ENCODE measurements at places on chromosomes 1 and 21. TPM values are rescaled to one million over a fixed set of nuclear protein-coding genes. Genes with fewer than 3 reads are reported as not detected.
A peak's percentile ranks its signal among the peaks of the same experiment; 100 is the strongest.

DNA sequence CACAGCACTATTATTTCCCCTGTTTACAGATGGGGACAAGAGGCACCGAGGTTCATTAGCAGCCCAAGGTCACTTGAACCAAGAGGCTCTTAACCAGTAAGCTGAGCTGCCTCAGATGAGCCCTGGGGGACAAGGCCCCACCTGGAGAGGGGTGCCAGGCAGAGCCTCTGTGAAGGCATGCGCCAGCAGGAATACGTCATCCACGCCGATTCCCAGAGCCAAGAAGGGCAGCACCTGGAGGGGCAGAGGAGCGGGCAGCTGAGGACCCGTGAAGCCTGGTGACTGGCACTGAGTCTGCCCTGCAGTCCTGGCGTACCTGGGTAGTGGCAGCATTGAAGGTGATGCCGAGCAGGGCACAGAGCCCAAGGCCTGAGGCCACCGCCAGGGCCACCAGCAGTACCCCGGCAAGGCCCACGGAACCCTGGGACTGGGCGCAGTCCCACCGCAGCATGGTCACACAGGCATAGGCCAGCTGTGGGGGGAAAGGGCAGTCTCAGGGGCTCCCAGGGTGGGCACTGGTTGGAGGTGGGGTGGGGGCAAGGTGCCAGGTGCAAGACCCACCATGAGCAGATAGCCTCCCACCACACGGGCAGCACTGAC is 14.1 kb downstream of the PTCH2 start:
- DNase-seq, result no peak

DNA sequence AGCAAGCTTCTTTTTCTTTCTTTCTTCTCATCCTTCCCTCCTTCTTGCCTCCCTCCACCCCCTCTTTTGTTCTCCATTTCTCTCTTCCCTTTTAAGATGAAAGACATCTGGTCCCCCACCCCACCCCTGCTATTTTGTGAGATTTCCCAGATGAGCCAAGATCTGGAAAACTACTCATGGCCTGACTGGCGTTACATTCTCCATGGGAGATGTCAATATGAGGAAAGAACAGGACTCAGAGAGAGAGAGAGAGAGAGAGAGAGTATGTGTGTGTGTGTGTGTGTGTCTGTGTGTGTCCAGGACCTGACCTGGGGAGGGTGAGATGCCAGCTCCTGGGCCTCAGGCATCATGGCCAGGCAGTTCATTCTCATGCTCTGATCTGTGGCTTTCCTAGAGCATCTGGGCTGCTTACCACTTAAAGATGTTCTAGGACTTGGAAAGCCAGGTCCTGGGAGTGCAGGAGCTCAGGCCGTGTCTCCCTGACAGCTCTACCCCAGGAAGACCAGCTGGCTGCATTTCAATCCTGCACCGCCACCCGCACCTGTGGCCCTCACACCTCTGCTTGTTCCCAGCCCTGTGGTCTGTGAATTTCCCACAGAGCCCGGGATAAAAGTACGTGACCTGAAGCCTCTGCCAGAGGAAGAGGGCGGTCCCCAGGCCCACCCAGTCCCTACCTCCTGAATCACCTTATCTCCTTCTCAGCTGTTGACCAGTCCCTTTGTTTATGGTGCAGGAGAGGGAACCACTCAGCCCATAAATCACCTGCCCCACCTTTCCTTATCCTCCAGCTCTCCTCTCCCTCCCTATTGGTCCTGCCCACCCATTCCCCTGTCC is 3.2 kb upstream of the BEST4 start:
- no peak for DNase-seq

- peak; percentile 84 for DNase-seq
Observed at GRCh38 chr1:185733818-185734735, at the start of gene HMCN1. HMCN1 (plus strand) TSS chr1:185734391; CDS start chr1:185734780, 389 bp downstream.

- no peak for DNase-seq
Observed at GRCh38 chr1:59183749-59184317, 113.1 kb upstream of the FGGY start.

The PKN2 gene
- 29.7 TPM for total RNA-seq

- no peak for DNase-seq
Observed at GRCh38 chr21:28132713-28133112, 860.0 kb downstream of the LTN1 start.

The KCNJ6 gene
- total RNA-seq, result not detected

GRCh38 chr1:79353224-79353623 is 346.7 kb upstream of the ADGRL4 start:
- DNase-seq, result no peak

GRCh38 chr1:31208361-31208945 is 31.2 kb downstream of the NKAIN1 start:
- no peak for DNase-seq

DNA sequence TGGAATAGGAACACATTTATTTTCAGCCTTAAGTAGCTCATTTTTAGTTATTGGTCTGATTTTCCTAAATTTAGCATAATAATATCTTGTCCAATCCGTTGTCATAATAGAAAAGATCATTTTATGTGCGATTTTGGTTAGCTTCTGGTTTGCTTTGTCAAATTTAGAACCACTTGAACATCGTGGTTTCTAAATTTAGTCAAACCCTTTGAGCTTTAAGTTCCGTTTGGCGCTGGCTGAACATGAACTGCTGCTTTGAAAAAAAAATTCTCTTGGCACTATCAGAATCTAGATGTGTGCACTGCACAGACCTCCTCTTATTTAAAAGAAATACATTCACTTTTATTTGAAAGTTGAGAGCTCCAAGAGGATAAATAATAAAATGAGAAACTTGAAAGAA is 370.6 kb downstream of the PTPRC start:
- DNase-seq, result no peak

The OVAAL gene
- 2.0 TPM for total RNA-seq

- no peak for DNase-seq
Observed at GRCh38 chr1:24045771-24046170, 65.6 kb upstream of the SRSF10 start.

- DNase-seq, result no peak
Observed at GRCh38 chr1:214569357-214570004, 18.1 kb upstream of the PTPN14 start.

- peak; percentile 74 for DNase-seq
Observed at GRCh38 chr1:183282101-183282855, 96.2 kb downstream of the LAMC2 start.

The VWA1 gene
- total RNA-seq, result 20.5 TPM

GRCh38 chr1:119675349-119676345 is 27.6 kb upstream of the ZNF697 start:
- no peak for DNase-seq

DNA sequence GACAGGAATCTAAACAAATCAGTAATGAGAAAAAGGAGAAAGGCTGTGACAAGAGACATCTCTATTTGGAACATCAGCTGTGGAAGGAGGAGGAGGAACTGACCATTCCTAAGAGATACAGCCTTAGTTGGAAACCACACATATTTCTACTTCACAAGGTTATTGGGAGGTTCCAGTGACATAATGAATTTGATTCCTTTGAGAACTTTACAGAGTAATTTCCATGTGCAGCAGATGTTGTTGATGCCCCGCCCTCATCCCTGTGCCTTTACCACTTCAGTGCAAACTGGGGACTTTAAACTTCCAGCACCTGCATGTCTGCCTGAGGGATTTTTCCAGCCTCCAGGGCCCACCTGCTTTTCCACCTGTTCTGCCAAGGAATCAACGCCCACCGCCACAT is 9.3 kb upstream of the ST6GALNAC5 start:
- DNase-seq, result no peak

The AMY1A gene
- total RNA-seq, result not detected

DNA sequence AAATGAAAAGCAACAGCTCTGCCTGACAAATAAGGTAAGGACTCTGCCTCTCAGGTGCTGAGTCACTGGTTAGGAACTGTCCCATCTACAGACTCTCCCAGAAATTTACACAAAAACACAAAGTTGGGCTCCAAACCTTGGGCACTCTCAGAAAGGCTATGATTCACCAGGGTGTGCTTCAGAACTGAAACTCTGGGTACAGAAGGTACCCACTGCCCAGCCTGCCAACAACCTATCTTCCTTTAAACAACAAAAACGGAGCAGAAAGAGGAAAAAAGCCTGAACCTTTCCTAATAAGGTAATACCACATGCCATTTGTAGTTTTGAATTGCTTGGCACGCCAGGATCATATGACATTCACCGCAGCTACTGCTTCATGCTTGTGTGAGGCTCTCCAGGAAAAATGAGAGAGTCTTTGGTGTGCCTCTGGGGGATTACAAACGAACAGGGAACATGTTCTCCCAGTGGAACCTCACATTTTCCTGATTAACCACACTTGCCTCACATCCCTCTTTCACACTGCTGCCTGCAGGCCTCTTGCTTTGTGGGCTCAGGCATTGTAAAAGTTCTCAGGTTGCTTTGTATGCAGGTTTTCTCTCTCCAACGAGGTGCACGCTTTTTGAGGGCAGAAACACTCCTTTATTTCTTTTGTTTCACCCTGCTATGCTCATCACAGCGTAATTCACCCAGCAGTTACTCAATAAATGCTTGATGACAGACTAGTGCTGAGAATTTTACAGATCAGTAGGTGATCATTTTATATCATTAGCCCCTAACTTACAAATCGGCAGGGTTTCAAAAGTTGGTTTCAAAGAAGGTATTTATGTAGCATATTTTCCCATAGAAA is 65.1 kb downstream of the GADD45A start:
- no peak for DNase-seq

The LMX1A gene
- 0.14 TPM for total RNA-seq

DNA sequence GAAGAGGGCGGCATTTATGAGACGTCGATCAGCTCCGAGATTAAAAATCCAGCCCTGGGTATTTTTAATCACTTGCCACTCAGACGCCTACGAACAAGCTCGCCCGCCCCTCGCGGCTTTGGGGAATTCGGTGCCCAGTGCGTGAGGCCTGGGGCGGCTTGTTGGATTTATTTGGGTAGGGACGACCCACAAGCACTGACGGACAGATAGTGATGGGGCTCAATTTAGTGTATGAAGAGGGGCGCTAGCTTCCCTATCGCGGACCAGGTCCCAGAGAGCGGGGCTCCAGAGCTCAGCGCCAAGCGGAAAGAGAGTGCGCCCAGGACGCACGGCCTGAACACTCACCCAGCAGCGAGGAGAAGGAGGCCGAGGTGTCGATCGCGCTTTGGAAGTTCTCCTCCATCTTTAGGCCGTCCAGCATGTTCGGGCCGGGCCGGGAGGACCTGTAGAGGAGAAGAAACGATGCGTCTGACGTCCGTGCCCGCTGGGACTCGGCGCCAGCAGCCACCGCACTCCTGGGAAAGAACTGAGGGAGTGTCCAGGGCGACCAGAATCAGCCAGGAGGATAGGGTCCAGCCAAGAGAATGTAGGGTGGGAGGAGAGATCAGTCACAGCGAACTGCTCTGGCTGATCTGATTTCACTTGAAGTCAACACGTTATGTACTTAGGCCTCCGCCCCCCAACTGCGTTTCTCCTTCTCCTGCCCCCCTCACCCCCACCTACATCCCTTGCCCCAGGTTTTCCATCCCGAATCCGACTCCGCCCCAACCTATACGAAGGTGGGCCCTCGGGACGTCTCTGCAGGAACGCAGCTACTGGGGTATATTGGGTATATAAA is 1.2 kb downstream of the LMX1A start:
- DNase-seq, result no peak
